Activated T-cell treated with anti-CD3 and anti-CD28 coated beads, Interleukin-2, amount 50 U/mL, for 48 hours (primary cell): ENCODE measurements at places on chromosomes 3 and 15.

DNA sequence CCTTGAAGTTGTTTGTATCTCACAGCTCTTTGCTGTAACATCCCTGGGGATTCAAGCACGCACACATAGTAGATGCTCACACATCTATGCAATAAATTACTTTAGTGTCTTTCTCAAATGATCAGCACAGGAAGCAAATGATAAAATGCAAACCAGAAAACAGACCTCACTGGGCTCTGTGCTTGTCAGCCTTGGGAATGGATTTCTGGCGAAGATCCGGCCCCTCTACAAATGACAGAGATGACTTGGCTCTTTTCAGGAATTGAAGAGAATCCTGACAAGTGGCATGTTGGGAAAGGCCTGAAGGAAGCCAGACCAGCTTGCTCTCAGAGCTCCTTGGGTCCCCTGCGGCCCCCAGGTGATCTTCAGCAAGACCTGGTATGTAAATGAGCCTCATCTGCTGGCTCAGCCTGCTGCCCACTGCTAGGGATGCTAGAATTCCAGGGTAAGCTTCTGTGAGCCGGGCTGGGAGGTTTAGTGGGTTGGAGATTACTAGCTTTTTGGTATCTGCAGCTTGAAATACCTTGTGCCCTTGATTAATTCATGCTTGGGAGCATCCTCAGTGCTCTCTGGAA, 54.1 kb downstream of the LPP start:
- no peak for DNase-seq

DNA sequence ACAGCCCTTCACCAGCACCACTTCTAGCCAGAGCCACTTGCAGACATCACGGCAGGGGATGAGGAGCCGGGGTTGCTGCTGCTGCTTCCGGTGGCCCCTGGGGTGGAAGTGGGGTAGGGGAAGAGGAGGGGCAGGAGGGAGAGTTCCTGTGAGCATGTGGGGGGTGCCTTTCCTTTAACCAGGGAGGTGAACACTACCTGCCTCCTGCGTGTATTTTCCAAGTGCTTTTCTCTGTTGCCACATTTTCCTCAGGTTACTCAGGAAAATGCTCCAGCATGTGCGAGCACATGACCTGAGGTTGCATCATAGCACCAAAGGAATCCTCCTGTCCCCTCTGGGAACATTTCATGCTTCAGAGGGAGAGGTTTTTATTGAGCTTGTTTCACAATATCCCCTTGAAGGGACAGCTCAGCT, 12.2 kb upstream of the SACM1L start:
- DNase-seq, result peak; percentile 62

DNA sequence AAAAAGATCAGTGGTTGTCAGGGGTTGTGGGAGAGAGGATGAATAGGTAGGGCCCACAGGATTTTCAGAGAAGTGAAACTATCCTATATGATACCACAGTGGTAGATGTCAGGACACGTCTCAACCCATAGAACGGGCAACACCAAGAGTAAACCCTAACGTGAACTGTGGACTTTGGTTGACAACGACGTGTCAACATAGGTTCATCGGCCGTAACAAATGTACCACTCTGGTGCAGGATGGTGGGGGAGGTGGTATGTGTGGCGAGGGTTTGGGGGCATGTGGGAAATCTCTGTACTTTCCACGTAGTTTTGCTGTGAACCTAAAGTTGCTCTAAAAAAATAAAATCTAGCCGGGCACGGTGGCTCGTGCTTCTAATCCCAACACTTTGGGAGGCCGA, 13.0 kb upstream of the PIGZ start:
- DNase-seq, result no peak

DNA sequence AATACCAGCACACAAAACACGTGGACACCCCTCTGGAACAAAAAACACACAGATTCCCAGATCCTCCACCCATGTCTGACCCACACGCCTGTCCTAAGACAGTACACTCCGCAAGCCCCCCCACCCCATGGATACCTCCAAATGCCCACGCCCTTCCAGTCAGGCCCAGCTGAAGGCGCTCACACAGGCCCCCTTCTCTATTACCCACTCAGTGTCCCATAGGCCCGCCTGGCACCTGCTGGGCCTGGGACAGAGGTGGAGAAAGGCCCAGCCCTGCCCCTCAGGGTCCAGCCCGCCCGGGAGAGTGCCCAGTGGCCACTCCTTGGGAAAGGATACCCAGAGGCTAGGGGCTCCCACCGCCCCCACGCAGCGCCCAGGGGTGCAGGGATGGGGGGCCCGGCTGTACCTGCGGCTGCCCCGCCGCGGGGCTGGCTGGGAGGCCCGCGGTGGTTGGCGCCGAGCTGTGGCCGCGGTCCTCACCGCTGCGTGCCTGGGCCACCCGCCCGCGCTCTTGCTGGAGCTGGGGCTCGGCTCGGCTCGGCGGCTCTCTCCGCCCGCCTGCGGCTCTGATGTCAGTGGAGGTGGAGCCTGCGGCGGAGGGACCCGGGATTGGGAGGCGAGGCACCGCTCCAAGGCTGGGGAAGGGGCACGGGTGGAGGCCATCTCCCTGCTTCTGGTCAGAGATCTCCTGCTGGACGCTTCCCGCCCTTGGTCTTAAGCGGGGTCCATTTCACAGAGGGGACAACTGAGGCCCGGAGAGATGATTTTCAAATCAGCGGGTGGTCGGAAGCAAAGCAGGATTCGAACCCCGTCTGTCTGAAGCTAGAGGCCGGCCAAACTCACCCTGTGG, at the start of gene CAMK1:
Gene CAMK1 (minus strand): TSS at position 522 of the 850 bp plus-strand sequence. CDS start 2,198 bp downstream, outside the sequence.
- peak; percentile 76 for DNase-seq

GRCh38 chr3:115359536-115359935, 212.4 kb upstream of the ZBTB20 start:
- DNase-seq, result no peak

DNA sequence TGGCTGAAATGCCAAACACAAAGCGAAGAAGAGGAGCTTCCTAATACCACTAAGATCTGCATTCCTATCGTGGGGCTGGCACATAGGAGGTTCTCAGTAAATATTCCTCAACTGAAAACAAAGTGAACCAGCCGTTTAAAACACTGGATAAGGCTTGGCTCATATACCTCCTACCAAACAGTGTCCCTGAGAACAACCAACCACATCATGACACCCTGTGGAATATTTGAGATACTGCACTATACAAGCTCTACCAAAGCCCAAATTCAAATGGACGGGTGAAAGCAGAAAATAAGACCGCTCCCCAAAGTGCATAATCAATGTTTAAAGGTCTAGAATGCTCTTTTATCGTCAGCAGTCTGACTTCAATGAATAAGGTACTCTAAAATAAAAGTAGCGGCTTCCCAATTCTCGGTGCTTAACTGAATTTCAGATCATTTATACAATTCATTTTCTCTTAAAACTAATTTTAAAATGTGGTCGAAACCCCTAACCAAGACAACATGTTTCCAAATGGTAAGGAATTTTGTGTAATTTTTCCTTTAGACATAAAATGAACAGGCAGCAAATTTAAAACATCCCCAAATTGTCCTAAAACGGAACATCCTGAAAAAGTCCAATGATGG, 425.8 kb downstream of the ERC2 start:
- no peak for DNase-seq

DNA sequence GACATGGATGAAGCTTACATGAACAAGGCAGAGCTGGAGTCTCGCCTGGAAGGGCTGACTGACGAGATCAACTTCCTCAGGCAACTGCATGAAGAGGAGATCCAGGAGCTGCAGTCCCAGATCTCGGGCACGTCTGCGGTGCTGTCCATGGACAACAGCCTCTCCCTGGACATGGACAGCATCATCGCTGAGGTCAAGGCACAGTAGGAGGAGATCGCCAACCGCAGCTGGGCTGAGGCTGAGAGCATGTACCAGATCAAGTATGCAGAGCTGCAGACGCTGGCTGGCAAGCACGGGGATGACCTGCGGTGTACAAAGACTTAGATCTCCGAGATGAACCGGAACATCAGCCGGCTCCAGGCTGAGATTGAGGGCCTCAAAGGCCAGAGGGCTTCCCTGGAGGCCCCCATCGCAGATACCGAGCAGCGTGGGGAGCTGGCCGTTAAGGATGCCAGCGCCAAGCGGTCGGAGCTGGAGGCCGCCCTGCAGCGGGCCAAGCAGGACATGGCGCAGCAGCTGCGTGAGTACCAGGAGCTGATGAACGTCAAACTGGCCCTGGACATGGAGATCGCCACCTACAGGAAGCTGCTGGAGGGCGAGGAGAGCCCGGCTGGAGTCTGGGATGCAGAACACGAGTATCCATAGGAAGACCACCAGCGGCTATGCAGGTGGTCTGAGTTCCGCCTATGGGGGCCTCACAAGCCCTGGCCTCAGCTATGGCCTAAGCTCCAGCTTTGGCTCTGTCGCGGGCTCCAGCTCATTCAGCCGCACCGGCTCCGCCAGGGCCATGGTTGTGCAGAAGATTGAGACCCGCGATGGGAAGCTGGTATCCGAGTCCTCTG, 77.6 kb downstream of the CLDN11 start:
- DNase-seq, result no peak

DNA sequence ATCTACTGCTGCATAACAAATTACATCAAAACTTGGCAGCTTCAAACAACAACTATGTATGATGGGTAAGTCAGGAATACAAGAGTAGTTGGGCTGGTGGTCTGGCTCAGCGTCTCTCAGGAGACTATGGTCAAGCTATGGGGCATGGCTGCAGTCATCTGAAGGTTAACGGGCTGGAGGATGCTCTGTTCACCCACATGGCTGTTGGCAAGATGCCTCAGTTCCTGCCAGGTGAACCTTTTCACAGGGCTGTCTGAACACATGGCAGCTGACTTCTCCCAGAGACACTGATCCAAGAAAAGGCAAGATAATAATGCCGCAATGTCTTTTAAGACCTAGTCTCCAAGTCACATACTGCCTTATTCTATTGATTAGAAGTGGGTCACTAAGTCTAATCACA, 63.7 kb downstream of the GPR176 start:
- DNase-seq, result no peak

DNA sequence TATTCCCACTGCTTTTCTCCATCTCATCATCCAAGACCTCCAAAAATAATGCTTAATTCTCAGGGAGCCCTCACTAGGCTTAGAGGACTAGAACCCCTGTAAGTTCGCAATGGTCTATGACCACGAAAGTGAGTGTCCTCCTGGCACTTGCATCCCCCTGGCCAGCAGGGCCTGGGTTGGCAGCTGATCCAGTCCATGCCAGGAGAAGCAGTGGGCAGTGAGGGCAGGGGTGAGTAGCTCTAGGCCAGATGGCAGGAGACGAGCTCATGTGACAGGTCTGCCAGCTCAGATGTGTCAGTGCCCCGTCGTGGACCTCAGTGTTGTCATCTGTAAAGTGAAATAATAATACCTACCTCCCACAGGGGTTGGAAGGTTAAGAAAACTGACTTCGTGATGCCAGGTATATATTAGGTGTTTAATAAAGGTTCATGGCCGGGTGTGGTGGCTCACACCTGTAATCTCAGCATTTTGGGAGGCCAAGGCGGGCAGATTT, 11.1 kb downstream of the GP5 start:
- DNase-seq, result no peak

DNA sequence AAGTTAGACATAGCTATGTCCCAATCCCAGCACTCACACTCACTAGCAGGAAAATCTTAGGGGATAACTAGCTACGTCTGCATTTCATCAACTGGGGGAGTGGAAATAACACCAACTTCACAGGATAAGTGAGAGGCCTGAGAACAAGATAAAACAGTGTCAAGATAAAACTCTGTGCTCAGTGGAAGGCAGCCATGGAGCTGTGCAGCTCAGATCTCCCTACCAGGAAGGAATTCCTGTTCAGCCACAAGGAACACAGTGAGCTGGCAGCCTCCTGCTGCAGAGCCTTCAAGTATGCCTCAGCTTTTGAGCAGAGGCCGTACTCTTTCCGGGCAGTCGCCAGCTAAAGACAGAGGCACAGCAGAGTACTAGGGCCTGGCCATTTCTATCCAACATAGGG, 115.8 kb upstream of the TOPAZ1 start:
- DNase-seq, result no peak

GRCh38 chr15:65558336-65558735, 28.1 kb downstream of the HACD3 start:
- DNase-seq, result no peak

DNA sequence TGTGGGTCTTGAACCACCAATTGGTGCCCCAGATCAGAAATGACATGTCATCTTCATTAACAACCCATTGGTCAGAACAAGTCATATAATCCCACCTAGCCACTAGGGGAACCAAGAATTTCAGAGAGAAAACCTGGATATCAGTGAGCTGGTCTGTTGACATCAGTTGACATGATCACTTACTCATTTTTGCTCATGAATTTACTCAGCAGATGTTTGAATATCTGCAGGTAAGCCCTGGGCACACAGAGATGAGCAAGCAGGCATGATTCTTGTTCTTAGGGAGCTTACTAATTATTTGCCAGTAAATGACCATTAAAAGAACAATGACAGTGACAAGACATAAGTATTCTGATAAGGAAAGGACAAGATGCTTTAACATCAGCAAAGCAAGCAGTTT, 64.3 kb upstream of the PLCL2 start:
- no peak for DNase-seq

DNA sequence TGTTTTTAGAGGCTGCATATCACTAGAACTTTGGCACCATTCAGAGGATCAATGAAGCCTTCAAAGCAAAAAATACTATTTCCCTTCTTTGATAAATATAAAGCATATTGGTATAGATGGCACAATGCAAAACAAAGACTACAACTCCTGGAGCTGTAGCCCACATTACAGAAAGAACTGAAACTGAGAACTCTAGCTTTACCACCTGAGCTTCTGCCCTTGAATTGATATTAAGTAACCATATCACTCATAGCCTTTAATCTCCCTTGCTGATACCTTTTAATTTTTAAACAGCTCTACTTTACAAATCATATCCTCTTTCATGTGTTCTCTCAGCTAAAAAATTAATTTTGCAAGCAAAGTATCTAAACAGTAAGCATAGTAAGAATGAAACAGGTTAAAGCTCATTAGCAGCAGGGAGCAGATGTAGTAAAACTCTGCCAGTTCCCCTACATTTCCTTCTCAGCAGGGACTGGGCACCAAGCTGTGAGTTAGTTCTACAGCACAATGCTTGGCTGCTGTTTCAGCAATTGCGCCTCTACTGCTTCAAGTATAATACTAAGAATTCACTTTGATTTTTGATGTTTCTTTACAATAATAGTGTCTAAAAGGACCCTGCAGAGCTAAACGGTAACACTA, 97.9 kb upstream of the NANOGP8 start:
- no peak for DNase-seq

DNA sequence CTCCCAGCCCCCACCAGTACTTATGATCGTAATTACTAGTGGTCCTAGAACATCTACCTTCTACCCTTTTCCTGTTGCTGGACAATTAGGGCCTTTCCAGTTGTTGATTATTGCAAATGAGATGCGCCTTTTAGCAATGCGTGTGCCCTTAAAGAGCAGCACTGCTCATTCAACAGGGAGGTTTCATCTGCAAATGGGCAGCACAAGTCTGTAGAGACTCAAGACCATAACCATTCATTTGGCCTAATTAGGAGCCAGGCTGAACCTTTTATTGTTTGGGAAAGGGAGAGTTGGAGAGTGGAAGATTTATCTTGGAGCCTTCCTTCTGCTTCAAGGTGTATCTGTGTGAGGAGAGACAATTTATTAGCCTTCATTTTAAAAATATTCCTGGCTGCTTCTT, 42.3 kb downstream of the BOC start:
- DNase-seq, result no peak

- no peak for DNase-seq
These were observed 113.9 kb downstream of the LPP start for GRCh38 chr3:188267790-188268335.
